ENCODE measurements at places on chromosomes 3 and 15.

DNA sequence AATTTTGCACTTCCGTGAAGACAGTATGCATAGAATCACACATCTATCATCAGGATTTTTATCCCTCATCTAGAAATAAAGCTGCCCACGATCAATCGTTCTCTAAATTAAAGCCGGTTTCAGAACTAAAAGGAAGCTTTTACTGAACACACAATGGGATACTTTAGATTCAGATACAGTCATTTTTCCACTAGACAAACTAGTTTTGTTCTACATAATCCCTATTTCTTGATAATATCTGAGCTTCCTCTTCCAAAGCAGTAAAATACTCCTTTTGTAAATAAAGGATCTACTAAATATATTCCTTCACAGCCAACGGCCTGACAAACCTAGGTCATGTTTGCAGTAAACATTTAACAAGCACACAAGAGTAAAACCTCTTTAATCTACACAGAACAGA is 2.0 kb upstream of the GANC start:
- DNase-seq = no peak

DNA sequence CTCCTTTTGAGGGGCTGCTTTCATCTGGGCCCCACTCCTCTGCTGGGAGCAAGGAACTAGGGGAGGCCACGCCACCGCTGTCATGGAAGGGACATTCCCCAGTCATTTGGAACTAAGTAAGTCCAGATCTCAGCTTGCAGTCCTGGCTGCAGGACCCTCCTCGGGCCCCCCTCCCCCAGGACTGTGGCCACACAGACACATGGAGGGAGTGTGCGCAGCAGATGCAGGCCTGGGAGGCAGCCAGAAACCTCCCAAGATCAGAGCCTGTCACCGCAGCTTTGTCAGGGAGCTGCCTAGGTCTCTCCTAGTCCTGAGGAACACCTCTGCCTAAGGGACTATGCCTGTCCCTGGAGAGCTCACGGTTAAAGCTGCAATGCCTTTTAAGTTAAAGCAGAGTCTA is 7.3 kb upstream of the SEMA3F start:
- DNase-seq = no peak

GRCh38 chr3:103210583-103210982 is 775.8 kb downstream of the ZPLD1 start:
- DNase-seq = no peak

- DNase-seq = no peak
These were observed 35.6 kb upstream of the SPTSSB start for GRCh38 chr3:161406594-161407555.

- no peak for DNase-seq
These were observed 125.1 kb upstream of the RGMA start for GRCh38 chr15:93214106-93214505.

- no peak for DNase-seq
These were observed 121.2 kb upstream of the LSAMP start for GRCh38 chr3:116566478-116566960.

- DNase-seq = no peak
These were observed 638.2 kb upstream of the NAALADL2 start for GRCh38 chr3:174220775-174221554.

GRCh38 chr3:88343264-88343663 is 193.5 kb downstream of the C3orf38 start:
- no peak for DNase-seq

All from stimulated activated CD8-positive, alpha-beta memory T cell treated with anti-CD3 and anti-CD28 coated beads, Interleukin-2, amount 100 ng/mL, for 1 hour (primary cell).